Left colon (tissue), 2 donors: ENCODE measurements at places on chromosomes 13 and 19. TPM values are rescaled to one million over a fixed set of nuclear protein-coding genes. Genes with fewer than 3 reads are reported as not detected.
A peak's percentile ranks its signal among the peaks of the same experiment; 100 is the strongest.

- DNase-seq, result peak; percentile 45
Observed at GRCh38 chr19:32924200-32924599, 47.6 kb downstream of the CEP89 start.

DNA sequence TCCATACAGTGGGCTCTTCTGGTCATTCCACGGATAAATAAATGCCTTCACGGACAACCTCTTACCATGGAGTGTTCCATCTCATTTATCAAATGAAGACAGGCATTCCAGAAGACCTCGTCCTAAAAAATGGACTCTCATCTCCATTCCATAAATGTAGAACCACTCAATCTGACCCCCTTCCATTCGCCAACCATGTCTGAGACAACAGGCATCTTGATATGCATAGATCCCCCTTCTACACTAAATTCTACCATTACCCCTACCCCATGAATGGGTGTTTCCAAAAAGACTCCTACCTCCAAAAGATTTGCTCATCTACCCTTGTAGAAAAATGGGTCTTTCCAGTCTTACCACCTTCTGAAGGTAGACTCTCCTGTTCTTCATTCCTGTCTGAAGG lies 9.0 kb downstream of the RASIP1 start:
- no peak for DNase-seq

DNA sequence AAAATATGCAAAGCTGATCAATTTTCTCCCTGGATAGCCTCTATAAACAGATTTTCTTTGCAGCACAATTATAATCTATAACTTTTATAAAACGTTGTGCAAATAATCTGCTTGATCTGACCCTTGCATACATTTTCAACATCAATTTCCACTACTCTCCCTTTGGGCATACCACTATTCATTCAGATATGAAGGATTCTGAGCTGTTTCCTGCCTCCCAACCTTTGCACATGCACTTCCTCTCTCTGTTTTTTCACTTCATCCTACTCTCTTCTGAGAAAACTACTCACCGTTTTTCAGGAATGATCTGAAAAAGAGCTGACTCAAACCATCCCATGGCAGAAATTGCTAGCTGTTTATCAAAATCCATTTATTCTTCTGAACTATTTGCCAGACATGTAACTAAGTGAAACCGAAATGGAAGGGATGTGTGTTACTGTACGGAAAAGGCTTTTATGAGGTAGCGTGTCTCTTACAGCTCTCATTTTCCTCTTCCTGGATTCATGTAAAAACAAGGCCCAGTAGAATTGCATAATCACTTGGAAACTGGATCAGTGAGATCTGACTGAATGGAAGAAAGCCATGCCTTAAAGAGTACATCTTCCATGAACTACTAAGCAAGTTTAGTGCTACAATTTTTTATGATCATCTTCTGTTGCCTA lies 1447.3 kb upstream of the MIR17HG start:
- DNase-seq, result no peak

Gene NFIX
- total RNA-seq, result 49.8 TPM

DNA sequence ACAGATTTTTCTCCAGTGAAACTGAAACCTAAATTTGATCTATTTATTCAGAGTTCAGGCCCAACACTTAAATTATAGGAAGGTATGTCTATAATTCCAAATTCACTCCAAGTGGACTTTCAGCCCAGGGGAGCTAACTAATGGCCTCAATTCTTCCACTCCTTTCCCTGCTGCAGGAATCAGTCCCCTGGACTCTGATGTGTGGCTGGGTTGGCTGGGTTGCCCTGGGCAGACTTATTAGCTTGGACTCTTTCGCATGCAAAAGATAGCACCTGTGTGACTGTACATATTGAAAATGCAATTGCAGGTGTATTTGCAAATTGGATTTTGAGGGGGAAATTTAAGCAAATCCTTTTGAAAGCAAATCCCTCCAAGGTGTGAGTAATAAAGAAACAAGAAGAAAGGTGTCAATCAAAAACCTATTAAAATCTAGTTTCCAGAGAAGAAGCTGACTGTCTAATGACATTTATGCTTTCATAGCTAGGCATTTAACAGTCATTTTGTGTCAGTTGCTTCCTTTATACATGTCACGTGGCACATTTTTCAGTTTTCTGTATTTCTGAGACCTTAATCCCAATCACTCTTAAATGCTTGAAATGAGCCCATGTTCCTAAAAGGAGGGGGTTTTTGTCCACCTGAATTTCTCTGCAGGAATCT lies 42.7 kb downstream of the KLF5 start:
- DNase-seq, result no peak

- no peak for DNase-seq
Observed at GRCh38 chr13:111411151-111411858, 90.9 kb downstream of the TEX29 start.

GRCh38 chr13:28958018-28958417 lies 137.9 kb downstream of the MTUS2 start:
- DNase-seq, result no peak

GRCh38 chr13:41639237-41639904 lies 182.0 kb downstream of the RGCC start:
- no peak for DNase-seq

Gene LILRA5
- total RNA-seq, result 2.2 TPM

DNA sequence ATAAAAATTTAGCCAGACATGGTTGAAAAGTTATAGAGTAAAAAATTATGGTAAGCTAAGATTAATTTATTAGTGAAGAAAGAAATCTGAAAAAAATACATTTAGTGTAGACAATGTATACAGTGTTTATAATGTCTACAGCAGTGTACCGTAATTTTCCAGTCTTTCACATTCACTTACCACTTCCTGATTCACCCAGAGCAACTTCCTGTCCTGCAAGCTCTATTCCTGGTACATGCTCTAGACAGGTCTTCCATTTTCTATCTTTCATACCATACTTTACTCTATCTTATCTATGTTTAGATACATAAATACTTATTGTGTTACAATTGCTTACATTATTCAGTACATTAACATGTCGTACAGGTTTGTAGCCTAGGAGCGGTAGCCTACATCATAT lies 1387.8 kb upstream of the ATXN8OS start:
- DNase-seq, result no peak

- DNase-seq, result peak; percentile 72
Observed at GRCh38 chr19:49119411-49120324, at the start of gene PPFIA3. PPFIA3 (plus strand) TSS chr19:49119544; CDS start chr19:49127874, 8,330 bp downstream.

DNA sequence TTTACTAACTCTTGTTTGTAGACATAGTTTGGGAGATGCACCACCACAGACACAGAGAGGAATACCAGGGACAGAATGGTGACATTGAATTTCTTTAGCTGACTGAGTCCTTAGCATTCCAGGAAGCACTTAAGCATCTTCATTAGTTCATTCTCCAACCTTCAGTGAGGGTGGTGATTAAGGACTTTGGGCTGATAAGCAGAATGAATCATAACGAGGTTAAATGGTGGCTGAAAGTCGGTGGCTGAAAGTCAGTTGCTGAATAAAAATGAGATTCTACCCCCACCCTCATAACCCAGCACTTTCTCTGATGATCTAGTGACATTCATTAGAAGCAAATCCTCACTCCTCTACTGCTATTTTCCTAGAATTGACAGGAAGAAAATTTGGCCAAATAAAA lies 10.6 kb downstream of the PCDH8 start:
- DNase-seq, result no peak

DNA sequence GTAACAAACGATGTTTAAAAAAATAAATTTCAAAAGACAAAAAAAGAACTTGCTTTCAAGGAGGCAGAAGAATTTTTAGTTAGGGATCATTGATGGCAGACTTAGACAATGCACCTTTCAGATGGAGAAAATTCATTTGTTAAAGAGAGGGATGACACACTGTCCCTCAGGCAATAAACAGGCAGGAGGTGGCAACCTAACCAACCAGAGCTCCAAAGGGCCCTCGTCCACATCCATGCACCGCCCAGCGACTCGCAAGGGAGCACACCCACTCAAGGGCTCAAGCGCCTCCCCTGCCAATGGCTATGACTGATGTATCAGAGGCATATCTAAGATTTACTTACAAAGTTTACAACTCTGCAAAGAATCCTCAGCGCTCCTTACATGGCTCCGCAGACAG lies 81.9 kb downstream of the TUBGCP3 start:
- DNase-seq, result no peak

GRCh38 chr13:45328661-45329111 lies 12.3 kb downstream of the TPT1 start:
- no peak for DNase-seq

DNA sequence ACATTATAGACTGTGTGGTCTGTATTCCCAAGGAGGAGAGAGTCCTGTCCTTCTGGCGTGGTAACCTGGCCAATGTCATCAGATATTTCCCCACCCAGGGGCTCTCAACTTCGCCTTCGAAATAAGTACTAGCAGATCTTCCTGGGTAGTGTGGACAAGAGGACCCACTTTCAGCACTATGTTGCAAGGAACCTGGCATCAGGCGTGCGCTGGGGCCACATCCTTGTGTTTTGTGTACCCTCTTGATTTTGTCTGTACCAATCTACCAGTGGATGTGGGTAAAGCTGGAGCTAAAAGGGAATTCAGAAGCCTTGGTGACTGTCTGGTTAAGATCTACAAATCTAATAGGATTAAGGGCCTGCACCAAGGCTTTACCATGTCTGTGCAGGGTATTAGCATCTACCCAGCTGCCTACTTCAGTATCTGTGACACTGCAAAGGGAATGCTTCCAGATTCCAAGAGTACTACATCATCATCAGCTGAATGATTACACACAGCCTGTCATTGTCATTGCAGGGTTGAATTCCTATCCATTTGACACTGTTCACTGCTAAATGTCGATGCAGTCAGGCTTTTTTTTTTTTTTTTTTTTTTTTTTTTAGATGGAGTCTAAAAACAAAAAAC lies 148.0 kb downstream of the PRR20E start:
- DNase-seq, result no peak

Gene CYP2F1
- total RNA-seq, result not detected

DNA sequence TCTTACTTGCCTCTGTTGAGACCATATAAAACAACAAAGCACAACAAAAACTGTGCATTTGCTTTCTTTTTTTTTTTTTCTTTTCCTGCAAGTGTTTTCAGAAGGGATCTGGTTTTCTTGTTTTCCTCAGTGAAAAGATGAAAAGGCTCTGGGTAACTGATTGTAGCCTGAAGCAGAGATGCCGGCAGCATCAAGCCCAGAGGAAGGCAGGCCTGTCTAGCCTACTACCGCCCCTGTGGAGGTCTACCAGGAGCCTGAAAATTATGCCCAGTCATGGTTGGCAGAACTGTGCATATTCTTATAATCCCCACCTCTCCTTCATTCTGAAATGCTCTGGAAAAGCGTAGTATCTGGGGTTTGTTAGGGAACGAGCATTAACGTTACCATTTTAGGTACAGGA lies 32.6 kb upstream of the MEDAG start:
- DNase-seq, result no peak

- DNase-seq, result no peak
Observed at GRCh38 chr13:29594303-29594709, 1.2 kb downstream of the SLC7A1 start.

Gene S1PR2
- total RNA-seq, result 5.2 TPM

DNA sequence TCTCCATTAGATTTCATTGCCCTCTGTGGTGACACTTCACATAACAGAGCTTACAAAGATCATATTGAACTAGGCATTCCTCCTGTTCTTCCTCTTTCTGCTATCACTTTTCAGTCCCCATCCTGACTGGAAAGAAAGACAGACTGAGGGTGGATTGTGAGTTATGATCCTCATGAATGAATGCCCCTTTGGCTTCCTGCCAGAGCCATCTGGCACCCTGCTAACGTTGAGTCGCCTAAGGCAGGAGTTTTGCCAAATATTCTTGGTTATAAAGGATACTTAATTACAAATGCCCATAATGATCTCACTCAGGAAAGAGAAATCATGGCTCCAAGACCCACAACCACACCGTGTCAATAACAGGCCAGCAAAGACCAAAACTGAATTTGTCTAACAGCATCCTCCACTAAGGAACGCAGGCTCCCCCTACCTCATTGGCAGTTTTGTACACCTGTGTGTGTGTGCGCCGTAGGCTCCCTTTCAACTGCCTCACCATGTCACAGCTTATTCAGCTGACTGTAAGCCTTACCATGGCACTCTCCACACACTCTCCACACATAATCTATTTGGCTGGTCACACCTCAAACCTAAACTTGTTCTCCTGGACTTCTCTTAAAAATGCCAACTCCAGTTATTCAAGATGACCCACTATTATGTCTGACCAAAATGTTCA lies 15.5 kb downstream of the ZNF211 start:
- no peak for DNase-seq

DNA sequence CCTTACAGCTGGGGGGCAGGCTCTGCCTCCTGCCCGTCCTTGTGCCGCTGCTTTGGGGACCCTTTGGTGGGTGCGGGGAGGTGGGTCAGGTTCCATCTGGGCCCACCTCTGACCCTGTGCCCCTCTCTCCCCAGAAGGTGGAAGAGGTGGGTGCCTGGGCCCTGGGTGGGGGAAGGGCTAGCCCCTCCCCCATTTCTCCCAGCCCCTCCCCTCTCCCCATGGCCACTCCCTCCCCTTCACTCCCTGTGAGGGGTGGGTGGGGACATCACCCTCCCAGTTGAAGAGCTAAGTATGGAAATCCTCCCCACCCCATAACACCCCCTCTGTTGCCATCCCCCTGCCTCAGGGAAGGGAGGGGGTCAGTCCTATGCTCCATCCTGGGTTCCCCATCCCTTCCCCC lies 14.2 kb downstream of the ARHGEF1 start:
- no peak for DNase-seq

- no peak for DNase-seq
Observed at GRCh38 chr19:43906774-43907173, 28.3 kb downstream of the ZNF45 start.

DNA sequence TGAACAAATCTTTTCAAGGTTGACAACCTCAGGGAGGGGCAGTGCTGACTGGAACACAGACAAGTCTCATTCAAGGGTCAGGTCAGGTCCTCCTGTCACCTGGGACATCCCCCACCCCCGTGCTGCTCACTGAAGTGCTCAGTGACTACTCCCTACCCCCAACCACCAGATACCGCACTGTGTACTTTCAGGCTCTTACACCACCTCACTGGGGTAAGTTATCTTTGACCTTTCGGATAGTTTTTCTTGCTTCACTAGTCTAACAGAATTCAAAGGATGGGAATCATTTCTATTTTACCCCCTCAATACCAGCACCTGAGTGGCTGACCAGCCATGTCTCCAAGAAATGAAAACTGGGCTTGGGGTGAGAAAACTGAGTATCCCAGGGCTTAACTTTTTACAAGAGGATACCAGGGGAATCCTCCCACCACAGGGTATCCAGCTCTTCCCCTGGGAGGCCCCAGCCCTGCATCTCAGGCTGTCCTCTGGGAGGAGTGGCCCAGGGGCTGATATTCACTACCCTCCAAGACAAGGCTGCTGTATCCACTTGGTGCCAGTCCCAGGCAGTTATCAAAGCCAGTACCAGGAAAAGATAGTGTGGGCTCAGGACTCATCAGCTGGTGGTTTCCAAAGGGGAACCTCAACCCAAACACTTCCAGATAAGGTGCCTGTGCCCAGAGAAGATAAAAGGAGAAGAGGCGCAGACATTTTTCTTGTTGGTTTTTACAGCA lies 2.1 kb downstream of the ZNF563 start:
- DNase-seq, result no peak

- no peak for DNase-seq
Observed at GRCh38 chr13:31149604-31150003, 12.1 kb downstream of the HSPH1 start.

Gene CELF5
- 1.2 TPM for total RNA-seq

- DNase-seq, result no peak
Observed at GRCh38 chr13:67402546-67402945, 172.4 kb upstream of the PCDH9 start.
